ENCODE measurements at places on chromosomes 4 and X.

DNA sequence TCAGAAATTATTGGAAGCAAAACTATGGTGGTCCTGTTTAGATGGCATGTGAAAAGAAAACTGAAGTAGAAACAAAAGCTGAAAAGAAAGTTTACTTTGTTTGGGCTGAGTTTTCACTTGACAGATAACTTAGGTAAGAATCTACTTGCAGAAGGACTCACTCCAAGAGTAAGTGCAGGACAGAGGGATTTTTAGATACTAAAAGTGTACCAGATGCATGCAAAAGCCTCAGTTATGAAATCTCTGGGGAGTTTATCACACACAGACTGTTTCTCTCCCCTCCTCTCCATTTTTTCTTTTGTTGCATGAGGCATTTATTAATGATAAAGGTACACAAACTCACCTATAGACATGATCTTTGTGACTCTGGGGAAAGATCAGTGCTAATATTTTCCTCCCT is 127.5 kb upstream of the GIMD1 start:
- no peak for DNase-seq

GRCh38 chr4:3324093-3324815 is 31.4 kb downstream of the RGS12 start:
- DNase-seq, result no peak

DNA sequence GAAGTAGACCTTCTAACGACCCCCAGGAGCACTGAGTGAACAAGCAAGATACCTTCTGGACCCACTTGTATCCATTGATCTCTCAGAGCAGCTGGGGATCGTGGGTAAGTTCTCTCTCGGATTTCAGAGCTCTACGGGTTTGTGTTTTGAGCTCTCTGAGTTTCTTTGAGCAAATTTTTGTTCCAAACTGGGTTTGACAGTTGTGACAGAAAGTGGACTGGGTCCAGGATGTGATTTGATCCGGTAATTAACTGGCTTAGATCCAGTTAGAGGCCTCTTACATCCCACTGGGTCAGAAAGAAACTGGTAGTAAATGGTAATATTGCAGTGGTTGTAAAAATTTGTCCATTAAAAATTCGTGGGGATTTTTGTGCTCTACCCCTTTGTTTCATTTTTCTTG is 459.2 kb downstream of the INPP4B start:
- DNase-seq, result no peak

GRCh38 chrX:74431797-74432196 is 10.5 kb downstream of the SLC16A2 start:
- DNase-seq, result no peak

DNA sequence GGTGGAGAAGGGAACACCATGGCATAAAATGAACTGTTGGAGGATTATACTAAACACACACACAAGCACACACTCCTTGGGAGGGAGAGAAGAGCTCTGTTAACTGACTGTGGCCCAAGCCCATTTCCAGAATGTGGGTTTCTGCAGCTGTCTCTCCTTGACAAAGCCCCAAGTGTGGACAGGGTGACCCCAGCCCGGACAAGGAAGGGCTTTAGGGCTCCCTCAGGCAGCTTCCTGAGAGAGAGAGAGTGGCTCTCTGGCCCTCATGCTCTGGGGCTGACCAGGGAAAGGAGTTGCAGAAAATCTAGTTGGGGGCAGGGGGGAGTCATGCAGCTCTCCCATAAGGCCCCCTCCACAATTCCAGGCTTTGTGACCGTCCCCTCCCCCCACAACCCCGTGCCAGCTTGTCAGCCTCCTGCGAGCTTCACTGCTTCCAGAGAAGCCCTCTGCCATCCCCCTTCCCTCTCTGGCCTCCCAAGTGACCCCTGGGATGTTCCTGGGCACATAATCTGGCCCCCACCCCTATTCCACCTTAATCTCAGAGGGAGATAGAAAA is 590 bp downstream of the ARHGEF9 start:
- no peak for DNase-seq

- DNase-seq, result no peak
Measured at GRCh38 chrX:23904096-23904495, 3.6 kb downstream of the APOO start.

DNA sequence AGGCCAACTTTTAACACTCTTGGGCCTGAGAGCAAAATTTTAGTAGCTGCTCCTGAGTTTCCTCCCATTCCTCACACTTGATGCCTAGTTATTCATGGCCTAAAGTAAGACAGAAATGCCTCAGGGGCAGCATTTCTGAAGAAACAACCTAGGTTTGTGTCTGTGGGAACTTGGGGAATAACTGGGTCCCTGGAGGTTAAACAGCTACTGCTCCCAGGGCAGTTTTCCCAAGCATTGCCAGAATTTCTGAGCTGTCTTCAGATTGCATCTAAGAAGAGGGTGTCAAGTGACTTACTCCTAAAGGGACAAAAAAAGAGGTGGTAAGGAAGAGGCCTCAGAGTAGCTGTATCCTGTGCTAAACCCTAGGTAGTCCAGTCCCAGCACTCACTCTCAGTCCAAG is 130.8 kb upstream of the ACSL4 start:
- no peak for DNase-seq

GRCh38 chr4:36716874-36717273 is 435.5 kb downstream of the DTHD1 start:
- DNase-seq, result no peak

- DNase-seq, result peak; percentile 49
Measured at GRCh38 chr4:127586922-127587571, 45.7 kb upstream of the INTU start.

- no peak for DNase-seq
Measured at GRCh38 chrX:31199056-31199839, 127.4 kb upstream of the FTHL17 start.

- DNase-seq, result peak; percentile 50
Measured at GRCh38 chrX:119757979-119758730, at the start of gene SOWAHD. Gene SOWAHD (plus strand): TSS chrX:119758588. CDS start chrX:119758668, 80 bp downstream.

GRCh38 chr4:140702096-140702757 is 54.0 kb downstream of the TBC1D9 start:
- no peak for DNase-seq

GRCh38 chrX:67619253-67619652 is 75.4 kb downstream of the AR start:
- DNase-seq, result no peak

- no peak for DNase-seq
Measured at GRCh38 chr4:74570095-74570494, 125.2 kb downstream of the AREG start.

GRCh38 chr4:16897991-16898827 is at the start of gene LDB2:
Gene LDB2 (minus strand): TSS chr4:16898645.
- DNase-seq, result no peak

- no peak for DNase-seq
Measured at GRCh38 chr4:108052558-108053120, 63.0 kb downstream of the HADH start.

GRCh38 chr4:159966746-159967145 is 863.9 kb downstream of the RAPGEF2 start:
- no peak for DNase-seq

GRCh38 chr4:128483816-128484215 is 196.2 kb upstream of the PGRMC2 start:
- no peak for DNase-seq

DNA sequence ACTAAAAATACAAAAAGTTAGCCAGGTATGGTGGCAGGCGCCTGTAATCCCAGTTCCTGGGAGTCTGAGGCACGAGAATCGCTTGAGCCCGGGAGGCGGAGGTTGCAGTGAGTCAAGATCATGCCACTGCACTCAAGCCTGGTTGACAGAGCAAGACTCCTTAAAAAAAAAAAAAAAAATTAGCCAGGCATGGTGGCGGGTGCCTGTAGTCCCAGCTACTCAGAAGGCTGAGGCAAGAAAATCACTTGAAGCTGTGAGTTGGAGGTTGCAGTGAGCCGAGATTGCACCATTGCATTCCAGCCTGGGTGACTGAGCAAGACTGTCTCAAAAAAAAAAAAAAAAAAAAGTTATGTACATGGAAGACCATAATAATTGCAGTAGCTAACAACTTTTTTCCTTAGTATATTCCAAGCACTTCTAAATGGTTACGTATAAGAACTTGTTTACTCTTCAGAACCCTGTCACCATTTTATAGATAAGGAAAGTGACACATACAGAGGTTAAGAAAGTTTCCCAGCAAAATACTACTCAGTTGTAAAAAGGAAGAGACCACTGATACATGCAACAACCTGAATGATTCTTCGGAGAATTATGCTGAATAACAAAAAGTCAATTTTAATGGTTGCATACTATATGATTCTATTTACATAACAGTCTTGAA is 24.5 kb downstream of the RUFY3 start:
- DNase-seq, result no peak

DNA sequence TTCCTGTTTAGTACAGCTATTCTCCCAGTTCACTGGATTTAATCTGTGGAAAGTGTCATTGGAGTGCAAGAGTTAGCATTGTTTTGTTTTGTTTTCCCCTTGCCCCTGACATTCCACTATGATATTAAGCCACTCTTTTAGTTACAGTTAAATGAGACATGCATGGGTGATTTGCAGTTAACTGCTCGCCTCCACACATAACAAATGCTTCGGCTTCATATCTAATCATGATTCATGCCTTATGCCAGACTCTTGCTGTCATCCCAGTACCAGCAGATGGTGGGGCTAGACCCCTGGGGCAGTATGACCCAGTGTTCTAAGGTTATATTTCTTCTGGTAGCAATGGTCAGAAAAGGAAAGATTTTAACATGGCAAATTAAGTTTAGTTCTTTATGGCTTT is 80.1 kb downstream of the RAP1GDS1 start:
- DNase-seq, result no peak

- no peak for DNase-seq
Measured at GRCh38 chrX:70434914-70435586, 9.6 kb upstream of the DLG3 start.

GRCh38 chr4:139806929-139807328 is 141.3 kb downstream of the MGST2 start:
- no peak for DNase-seq

DNA sequence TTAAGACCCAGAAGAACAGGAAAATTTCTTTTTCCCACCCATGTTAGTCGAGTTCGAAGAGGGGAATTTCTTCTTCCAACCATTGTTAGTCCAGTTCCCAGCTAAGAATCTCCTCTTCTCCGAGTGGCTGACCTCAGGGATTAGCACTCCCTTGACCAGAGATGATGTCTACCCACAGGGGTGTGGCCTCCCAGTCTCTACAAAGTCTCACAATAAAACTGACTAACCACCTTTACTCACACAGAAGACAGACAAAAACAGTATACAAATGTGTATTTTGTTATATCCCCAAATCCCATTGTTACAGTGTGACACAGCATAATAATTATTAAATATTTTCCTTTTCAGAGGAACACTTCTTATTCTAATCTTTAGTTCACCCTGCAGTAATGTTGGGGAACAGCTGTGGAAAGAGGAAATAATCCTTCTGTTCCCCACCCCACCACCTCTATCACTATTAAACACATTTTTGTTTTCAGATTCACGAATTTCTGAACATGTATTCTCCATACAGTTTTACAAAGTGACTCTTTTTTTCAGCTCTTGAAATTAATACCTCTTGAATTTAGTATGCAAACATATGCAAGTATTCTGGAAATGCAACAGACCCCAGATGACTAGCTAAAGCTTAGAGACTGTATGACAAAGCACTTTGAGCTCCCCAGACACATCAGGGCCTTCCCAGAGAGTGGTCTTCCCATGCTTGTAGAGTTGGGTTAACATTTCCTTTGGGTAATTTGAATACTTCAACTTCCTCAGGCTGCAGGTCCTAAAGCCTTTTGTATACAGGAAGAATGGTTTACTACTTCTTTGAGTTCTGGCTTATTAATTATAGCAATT is 62.5 kb upstream of the NFKB1 start:
- no peak for DNase-seq
